ENCODE measurements at places on chromosomes 13 and 19.

DNA sequence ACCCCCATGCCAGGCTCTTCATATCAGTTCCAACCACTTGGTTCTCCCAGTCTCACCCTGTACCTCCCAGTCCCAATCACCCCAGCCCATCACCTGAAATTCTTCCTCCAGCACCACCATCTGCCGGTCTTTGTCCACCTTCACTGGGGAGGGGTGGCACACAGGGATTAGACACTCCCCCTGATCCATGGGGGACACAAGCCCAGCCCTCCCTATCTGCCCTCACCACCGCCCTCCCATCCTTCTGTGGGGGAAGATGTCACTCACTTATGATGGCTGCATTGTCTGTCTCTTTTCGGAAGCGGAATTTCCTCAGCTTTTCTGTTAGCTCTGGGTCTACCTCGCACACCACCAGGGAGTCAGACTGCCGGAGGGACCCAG is 685 bp downstream of the GMFG start:
- DNase-seq, result no peak

DNA sequence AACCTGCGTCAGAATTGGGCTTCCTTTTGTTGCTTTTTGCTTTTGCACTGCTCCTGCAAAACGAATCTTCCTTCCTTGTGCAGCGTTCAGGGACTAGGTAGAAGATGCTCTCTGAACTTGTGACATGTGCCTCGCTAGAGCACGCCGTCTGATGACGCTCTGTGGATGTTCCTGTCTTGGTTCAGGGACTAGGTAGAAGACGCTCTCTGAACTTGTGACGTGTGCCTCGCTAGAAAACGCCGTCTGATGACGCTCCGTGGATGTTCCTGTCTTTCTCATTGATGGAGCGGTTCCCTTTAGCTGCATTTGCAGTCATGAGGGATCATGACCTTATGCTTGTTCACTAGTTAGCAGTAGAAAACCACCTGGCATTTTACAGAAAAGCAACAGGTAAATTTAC is 154.0 kb downstream of the SOX1 start:
- DNase-seq, result no peak

DNA sequence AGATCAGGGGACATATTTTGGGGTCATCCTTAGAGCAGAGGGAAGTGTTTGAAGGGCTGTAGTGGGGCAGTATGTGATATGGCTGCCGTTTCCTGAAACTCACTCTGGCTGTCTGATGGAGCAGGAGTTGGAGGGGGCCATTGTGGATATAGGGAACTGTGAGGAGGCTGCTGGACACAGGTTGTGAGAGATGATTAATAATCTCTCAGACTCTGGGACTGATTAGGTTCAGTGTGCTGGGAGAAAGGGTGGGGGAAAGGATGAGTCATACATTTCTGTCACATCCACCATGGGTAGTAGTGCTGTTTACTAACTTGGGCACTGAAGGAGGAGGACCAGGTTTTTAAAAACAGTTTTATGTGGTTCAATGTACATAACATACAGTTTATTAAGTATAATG is 4.8 kb downstream of the B3GLCT start:
- DNase-seq, result peak; percentile 34

- DNase-seq, result no peak
Observed at GRCh38 chr13:106103779-106104178, 431.7 kb downstream of the EFNB2 start.

DNA sequence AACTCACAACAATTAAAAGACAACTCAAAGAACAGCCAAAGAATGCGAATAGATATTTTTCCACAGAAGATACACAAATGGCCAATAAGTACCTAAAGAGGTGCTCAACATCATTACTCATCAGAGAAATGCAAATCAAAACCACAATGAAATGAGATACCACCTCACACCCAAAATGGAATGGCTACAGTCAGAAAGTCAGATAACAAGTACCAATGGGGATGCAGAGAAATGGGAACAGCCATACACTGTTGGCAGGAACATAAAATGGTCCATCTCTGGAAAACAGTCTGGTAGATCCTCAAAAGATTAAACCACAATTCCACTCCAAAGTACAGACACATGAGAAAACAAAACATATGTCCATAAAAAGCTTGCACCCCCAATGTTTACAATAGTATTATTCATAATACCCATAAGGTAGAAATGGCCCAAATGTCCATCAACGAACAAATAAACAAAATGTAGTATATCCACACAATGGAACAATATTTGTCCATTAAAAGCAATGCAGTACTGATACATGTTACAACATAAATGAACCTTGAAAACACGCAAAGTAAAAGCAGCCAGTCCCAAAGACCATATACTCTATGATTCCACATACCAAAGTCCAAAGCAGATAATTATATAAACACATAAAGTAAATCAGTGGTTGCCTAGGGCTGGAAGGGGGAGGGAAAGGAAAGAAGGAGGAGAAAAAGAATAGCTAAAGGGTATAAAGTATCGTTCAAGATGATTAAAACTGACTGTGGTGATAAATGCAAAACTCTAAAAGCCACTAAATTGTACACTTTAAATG is 19.6 kb downstream of the USP12 start:
- peak; percentile 55 for DNase-seq

- DNase-seq, result no peak
Observed at GRCh38 chr13:46738766-46739165, 58.2 kb downstream of the ESD start.
